Activated CD8-positive, alpha-beta memory T cell treated with anti-CD3 and anti-CD28 coated beads for 1 hour (primary cell): ENCODE measurements at places on chromosomes 6 and 20.

- DNase-seq = no peak
These were observed 154.6 kb downstream of the KCNQ5 start for GRCh38 chr6:72776456-72776855.

DNA sequence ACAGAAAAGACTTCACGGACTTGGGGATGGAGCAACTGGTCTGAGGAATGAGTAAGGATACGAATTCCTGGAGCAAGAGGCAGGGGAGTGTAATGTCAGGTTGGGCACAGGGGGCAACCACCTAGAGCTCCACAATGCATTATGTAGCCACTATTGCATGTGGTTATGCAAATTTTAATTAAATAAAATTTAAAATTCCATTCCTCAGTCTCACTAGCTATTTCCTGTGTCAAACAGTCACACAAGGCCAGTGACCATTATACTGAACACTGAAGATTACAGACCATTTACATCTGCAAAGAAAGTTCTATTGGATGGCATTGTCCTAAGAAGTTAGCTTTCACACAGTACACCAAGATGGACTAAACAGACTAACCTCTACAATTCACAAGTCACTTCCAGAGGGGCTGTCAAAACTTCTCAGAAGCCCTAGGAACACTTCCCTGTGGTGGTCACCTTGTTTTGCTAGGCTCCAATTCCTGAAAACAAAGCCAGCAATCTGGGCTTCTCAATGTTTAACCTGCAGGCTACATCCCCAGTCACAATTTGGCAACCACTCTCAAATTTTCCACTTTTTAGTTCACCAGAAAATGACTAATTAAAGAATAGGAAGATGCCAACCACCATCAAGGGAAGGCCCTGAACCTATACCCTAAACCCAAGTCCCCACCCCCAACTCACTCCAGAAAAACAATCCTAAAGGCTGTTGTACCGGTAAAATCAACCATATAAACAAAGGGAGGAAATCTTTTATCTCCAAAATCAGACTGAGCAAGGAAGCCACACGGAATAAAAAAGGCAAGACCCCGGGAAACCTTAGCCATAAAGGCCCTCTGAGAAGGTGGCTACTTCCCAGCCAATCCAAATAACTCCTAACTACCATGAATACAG, 34.2 kb upstream of the C20orf203 start:
- no peak for DNase-seq

DNA sequence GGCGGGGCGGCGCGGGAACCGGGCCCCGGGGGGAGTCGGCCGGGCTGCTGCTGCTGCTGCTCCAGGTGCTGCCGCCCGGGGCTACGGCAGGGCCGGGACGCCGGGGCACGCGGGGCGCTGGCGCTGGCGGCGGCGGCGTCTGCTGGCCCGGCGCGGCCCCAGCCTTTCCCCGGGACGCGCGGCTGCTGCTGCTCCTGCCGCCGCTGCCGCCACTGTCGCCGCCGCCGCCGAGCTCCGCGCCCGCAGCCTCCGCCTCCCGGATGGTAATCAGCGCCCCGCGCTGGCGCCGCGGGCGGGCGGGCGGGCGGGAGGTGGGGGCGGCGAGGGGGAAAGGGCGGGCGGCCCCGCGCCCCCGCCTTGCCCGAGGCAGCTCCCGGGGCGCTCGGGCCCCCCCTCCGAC, 306 bp downstream of the EBF4 start:
- no peak for DNase-seq

DNA sequence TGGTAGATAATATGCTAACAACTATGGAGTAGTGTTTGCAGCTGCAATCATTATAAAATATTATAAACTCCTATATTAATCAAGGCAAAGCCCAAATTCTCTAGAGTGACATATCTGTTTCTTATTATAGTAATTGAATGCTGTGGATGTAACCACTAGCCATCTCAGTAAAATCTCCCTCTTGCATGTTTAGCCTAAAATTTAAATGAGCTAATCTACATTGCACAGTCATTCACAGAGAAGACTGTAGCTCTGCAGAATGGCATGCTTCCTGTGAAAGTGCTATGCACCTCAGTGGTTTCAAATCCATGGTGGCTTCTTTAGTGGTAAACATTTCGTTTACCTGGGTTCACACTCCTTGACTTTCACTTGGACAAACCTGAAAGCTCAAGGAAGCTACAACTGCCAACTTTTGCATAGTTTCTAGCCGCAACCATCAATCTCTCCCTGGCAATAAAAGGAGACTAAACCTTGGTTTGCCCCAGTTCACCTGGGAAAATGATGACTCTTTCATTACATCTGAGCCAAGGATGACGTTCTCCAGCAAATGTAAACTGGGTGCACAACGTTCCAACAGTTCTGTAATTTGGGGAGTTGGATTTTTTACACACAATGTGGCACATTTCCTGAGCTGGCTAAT, 47.2 kb downstream of the FILIP1 start:
- DNase-seq = no peak

GRCh38 chr6:66161546-66162108, 454.6 kb upstream of the EYS start:
- DNase-seq = no peak

DNA sequence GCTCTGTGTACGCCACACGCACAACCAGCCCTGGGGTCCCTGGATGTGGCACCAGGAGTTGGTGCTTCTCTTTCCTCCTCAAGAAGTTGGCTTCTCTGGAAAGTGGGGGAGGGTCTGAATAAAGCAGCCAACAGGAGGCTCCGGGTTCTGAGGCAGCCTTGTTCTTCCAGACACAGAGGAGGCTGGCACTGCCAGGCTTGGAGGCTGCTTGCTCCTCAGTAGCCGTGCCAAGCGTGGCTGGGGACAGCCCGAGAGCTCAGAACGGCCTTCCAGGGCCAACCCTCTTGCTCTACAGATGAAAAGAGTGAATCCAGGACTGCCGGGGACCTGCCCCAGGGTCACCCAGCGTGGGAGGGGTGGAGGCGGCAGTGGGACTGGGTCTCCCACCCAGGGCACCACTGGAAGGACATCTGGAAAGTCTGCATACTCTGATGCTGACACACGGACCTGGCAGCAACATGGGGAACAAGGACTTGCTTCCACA, 70.4 kb downstream of the SLC22A23 start:
- DNase-seq = no peak

GRCh38 chr6:109701774-109702173, 10.7 kb downstream of the FIG4 start:
- no peak for DNase-seq
